ENCODE measurements at places on chromosomes 1 and 21.

DNA sequence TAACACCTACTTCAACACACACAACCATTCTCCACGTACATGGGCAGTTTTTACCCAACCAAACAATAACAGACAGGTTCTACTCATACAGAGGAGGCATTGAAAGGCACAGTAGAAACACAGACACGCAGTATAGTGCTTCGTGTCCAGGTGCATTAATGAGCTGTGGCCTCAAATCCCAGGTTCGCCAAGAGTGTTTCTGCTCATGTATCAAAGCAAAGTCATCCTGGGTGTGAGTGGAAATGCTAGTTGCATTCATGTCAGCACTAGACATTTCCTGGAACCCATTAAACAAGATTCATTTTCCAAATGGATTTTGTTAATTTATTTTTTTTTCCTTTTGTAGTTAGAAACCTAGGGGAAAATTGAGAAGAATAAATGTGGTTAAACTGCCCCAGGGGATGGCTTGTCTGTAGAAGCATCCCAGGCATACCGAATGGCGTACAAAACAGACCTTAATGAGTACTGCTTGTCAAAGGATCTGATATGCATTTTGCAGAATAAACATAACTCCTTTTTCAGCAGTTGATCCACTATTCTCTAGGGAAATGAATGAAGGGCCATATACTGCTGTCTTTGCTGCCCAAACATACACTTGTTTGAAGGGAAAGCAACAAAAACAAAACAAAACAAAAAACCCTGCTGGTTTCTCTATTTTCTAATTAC is 298.6 kb upstream of the ST6GALNAC5 start:
- no peak for DNase-seq

DNA sequence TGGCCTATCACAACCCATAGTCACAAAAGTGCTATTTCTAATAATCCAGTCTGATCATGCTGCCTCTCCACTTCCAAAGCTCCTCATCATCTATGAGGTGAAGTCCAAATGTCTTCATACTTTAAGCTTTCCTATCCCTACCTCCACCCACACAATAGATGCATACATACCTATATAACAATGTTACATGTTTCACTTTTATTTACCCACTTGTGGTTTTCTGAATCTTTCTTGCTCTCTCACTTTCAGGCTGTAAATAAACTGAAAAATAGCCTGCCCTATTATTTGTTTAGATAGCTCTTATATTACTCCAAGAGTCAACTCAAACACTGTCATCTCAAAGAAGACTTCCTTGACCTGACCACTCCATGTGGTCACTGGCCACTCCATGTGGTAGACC is 406.8 kb upstream of the BEND5 start:
- DNase-seq: no peak

GRCh38 chr1:180627411-180627810 is 4.4 kb upstream of the XPR1 start:
- no peak for DNase-seq

DNA sequence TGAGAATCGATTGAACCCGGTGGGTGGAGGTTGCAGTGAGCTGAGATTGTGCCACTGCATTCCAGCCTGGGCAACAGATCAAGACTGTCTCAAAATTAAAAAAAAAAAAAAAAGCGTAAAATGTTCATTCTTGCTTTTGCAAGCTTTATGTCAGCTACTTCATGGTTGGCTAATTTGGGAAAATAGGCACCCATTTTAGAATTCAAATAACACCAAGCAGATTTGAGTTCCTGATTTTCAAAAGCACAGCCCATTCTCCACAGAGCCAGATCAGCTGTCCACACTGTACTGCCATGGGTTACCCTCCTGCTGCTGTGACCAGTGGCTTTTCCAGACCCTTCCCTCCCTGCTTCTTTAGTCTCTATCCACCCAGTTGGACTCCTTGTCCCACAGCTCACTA is 4.4 kb downstream of the THEM5 start:
- no peak for DNase-seq

DNA sequence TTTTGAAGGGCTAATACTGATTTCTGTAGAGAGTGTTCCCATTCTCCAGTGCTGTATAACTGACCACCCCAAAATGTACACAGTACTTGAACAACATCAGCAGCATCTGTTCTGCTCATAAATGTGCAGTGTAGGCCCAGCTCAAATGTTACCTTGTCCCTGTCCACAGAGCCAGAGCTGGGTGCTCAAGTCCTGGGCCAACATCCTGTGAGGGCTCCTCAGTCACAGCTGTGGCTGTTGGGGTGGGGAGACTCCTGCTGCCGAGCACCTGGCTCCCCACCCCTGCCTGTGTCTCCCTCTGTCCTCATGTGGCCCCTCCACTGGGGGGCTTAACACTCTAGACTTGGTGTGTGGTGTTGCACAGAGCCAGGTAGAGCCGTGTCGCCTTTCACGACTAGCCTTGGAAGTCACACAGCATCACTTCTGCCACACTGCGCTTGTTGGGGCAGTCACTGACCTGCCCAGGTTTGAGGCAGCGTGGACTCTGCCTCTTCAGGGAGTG is 30.5 kb downstream of the DIP2A start:
- DNase-seq: no peak

- DNase-seq: no peak
Observed at GRCh38 chr1:172887162-172887561, 163.6 kb downstream of the TNFSF18 start.

GRCh38 chr1:19468397-19468956 is 16.9 kb downstream of the CAPZB start:
- no peak for DNase-seq

GRCh38 chr1:24101796-24102586 is 9.9 kb downstream of the MYOM3 start:
- DNase-seq: no peak

Measured in NCI-H1694 (cell line).